ENCODE measurements at places on chromosomes 16 and 17.

- DNase-seq, result no peak
Observed at GRCh38 chr17:30095507-30096244, 20.9 kb upstream of the NSRP1 start.

DNA sequence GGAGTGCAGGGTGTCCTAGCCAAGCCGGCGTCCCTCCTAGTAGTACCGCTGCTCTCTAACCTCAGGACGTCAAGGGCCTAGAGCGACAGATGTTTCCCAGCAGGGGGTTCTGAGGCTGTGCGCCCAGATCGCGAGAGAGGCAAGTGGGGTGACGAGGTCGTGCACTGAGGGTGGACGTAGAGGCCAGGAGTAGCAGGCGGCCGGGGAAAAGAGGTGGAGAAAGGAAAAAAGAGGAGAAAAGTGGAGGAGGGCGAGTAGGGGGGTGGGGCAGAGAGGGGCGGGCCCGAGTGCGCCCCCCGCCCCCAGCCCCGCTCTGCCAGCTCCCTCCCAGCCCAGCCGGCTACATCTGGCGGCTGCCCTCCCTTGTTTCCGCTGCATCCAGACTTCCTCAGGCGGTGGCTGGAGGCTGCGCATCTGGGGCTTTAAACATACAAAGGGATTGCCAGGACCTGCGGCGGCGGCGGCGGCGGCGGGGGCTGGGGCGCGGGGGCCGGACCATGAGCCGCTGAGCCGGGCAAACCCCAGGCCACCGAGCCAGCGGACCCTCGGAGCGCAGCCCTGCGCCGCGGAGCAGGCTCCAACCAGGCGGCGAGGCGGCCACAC is at the start of gene MMP2:
Gene MMP2, plus strand, starts transcription at position 372 of the 603 bp plus-strand sequence. CDS start 282 bp downstream, outside the sequence.
- DNase-seq, result no peak

DNA sequence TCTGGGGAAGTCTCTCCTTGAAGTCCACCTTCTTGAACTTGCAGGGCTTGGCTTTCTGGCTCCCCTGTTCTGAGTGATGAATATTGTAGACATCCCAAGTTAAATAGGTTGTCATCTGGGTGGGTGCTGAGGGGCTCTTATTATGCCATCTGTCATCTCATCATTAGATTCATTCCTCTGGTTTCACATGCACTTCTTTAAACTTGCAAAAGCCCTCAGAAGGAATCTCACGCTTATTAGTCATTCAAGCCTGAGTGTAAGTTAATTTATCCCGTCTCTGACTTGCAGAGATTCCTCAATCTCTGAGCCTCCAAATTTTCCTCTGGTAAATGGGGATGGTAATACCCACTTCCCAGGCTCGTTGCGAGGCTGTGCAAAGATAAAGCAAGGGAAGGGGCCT is 5.7 kb downstream of the MGAT5B start:
- DNase-seq, result no peak

DNA sequence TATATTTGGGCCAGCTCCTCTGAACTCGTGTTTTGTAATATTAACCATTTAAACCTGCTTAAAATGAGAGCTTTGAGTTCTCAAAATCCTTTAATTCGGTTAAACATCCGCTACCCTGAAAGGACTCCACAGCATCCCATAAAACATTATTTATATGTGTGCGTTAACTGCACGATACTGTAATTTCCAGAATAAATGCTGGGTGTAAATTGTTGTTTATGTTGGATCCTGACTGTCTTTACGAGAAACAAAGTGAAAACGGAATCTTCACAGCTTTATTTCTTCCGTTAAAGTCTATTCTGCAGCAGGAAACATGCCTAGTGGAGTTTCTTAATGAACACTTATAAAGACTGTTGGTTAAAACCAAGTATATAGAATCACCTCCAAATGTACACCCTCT is 143.4 kb downstream of the SNX11 start:
- DNase-seq, result no peak

DNA sequence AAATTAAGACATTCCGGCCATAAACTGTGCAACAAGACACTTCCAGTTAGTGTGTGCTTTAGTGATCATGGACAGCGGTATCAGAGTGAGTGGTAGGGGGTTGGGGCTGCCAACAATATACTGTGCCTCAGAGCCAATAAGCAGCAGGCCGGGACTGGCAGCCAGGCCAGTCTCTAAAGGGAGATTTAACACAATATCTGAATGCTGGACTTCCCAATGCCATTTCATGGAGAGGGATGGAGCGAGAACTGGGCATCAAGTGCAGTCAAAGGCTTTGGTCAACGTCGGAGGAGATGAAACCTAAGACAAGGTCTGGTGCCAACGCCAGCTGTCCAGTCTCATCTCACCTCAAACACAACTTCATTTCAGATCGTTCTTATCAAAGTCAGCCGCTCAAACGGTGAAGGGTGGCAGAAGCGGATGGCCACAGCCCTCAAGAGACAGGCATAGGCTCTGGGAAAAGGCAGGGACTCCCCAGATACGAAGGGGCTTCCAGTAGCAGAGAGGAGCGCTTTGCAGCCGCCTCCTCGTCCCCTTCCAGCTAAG is 935 bp downstream of the USP32 start:
- DNase-seq, result peak; percentile 24

- DNase-seq, result no peak
Observed at GRCh38 chr17:72321896-72322295, 201.1 kb downstream of the SOX9 start.

GRCh38 chr17:15966183-15966878 is 21.4 kb downstream of the ADORA2B start:
- DNase-seq, result no peak

- DNase-seq, result no peak
Observed at GRCh38 chr17:11900655-11901054, 96.6 kb downstream of the ZNF18 start.

- DNase-seq, result peak; percentile 11
Observed at GRCh38 chr16:88854306-88855111, 2.2 kb downstream of the GALNS start.

DNA sequence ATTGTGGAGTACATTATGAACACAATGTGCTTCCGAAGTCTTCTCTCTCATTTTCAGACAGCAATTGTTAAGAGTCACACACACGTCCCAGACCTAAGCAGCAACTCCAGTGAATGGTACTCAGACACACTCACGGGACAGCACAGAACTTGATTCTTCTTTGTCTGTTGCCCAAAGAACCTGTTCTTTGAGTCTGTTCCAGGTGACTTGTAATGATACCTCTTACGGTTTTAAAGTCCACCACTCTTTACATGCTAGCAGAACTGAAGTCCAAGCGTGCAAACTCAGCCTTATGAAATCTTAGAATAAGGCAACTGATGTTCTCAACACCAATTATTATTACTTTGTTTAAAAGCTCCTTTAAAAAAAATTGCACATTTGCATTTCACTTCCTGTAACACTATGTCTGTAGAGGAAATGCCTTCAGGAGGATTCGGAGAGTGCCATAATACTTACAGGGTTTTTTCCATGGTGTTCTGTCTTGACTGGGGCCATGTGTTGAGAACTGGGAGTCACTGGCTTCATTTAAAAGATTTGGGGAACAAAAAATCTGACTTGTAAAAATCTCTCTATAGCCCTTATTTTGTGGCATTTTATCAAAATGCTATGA is 48.1 kb downstream of the MARF1 start:
- no peak for DNase-seq

Data from activated naive CD4-positive, alpha-beta T cell treated with Interleukin-2 at 50 U/mL for 16 hours (primary cell).